Right ventricle myocardium superior (tissue), 1 donor: ENCODE measurements at places on chromosomes 2 and 18. TPM values are rescaled to one million over a fixed set of nuclear protein-coding genes. Genes with fewer than 3 reads are reported as not detected.

GRCh38 chr2:100720445-100720844 is 99.5 kb upstream of the NPAS2 start:
- DNase-seq, result no peak

DNA sequence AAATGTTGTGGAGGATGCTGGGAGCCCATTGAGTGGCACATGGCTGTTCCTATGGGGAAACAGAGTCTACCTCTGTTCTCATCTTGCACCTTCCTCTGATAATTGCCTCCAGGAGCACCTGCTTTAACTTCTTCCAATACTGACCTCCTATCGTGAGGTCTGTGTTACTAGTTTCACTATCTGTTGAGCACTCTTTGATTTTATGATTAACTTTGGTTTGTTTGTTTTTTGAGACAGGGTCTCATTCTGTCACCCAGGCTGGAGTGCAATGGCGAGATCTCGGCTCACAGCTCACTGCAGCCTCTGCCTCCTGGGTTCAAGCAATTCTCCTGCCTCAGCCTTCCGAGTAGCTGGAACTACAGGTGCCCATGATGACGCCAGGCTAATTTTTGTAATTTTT is 12.1 kb upstream of the RFX8 start:
- DNase-seq, result no peak

GRCh38 chr18:22585821-22586220 is 168.1 kb upstream of the CTAGE1 start:
- no peak for DNase-seq

- peak; percentile 77 for DNase-seq
These were observed 7.6 kb downstream of the ZFP36L2 start for GRCh38 chr2:43218702-43219382.

DNA sequence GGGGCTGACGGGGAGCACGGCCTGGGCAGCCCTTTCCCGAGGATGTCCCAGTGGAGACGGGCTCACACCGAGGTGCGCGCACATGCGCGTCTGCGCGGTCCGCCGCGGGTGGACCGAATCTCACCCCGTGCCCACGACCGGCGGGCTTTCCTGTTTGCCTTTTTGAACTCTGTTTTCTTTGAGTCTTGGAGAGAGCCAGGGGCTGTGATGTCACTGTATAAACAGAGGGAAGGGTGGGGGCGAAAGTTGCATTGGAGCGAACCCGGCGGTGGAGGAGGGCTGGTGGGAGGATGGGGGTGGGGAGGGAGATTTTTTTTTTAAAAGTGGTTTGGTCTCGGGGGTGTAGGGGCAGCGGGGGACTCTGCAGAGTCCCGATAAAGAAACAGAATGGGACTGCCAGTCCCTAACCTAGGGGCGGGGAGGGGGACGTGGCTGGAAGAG is 141.2 kb upstream of the CTAGE1 start:
- DNase-seq, result peak; percentile 76

- no peak for DNase-seq
These were observed 30.1 kb upstream of the ZNF516 start for GRCh38 chr18:76524900-76525698.

DNA sequence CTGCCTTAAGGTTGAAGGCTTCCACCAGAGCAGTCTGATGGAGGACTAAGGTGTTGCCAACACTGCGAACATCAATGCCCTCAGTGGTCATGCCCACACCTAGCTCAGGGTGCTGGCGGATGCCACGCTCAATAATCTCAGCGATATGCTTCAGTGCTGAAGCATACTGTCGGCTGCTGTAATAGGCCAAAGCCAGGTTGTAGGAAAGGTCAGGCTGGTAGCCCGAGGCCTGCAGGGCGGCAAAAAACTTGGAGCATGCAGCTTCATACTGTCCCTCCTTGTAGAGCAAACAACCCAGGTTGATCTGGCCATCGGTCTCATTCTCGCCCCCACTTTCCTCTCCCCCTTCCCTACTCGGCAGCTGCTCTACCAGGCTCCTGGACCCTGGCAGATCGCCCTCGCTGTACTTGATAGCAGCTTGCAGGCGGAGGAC is 159.4 kb downstream of the AGPS start:
- peak; percentile 71 for DNase-seq

GRCh38 chr2:171247741-171248662 is 87.3 kb upstream of the TLK1 start:
- DNase-seq, result no peak

Gene SPATS2L
- total RNA-seq, result 71.1 TPM

Gene ADNP2
- 6.8 TPM for total RNA-seq

Gene LYPD1
- total RNA-seq, result not detected
